ENCODE measurements at places on chromosomes 6 and 20.

DNA sequence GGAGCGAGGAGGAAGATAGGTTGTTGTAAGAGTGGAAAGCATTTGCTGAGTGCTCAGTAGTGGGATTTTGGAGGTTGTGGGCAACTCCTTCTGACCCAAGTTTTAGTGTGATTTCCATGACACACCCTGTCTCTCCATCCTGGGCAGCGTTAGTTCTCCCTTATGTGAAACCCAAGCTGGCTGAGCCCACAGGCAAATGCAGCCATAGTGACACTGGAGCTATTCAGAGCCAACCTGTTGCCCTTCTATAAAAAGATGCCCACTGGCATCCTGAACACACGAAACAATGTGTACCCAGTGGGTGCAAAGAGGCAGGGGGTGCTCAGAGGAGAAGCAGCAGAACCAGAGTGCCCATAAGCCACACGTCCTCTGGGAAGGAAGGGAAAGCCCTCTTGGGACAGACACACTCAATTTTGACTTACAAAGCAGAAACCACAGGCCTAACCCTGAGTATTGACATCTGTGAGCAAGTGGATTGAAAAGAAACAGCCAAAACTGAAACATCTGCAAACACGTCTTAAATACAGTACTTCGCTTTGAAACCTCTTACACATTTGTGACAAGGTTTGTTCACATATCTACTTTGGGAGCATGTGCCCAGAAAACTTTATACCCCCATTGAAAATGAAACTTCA is 54.6 kb downstream of the BPIFB1 start:
- no peak for DNase-seq

- no peak for DNase-seq
These were observed 55.7 kb upstream of the FERMT1 start for GRCh38 chr20:6178537-6178936.

GRCh38 chr20:16368645-16369292 is 204.5 kb downstream of the KIF16B start:
- DNase-seq, result no peak

- DNase-seq, result peak; percentile 62
These were observed 41.9 kb upstream of the PRSS16 start for GRCh38 chr6:27205375-27206278.

DNA sequence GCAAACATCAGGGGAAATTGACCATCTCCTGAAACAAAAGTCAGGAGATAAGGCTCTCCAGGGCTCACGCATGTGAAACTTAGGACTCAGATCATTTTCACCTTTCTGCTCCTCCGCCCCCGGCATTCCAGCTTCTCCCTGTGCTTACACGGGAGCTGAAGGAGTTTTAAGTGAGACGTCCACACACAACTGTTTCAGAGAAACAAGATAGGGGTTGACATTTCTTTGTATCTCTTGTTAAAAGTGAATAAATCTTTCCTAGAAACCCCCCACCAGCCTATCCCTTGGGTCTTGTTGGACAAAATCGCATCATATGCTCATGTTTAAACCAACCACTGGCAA is 46.1 kb downstream of the FAM50B start:
- no peak for DNase-seq

DNA sequence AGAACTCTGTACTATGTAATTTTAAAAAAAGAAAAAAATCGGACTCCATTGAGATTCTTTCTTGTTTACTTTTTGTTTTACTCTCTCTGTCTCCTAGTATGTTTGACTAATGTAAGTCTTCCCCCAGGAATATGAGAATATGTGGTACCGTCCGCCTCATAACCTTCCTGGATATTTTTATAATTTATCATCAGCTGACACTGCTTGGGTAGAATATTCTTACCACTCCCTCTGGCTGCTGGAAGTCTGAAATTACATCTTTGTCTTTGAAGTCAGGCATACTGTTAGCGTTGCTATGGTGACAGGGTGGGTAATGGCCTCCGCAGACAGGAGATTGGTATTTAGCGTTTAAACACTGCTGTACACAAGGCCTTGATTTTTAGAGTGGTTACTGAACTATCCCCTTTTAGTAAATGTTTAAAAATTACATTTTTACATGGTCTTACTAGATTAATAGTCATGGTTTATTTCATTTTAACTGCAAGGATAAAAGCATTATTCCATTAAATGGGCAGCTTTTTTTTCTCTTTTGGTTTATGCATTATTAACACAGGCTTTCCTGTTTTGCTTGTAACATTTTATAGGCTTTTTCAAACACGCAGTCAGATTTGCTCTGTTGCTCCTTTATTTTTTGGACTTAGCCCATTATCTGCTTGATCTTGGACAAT is 176.4 kb downstream of the ARID1B start:
- DNase-seq, result peak; percentile 91

GRCh38 chr20:5191829-5192569 is 65.2 kb downstream of the CDS2 start:
- peak; percentile 63 for DNase-seq

DNA sequence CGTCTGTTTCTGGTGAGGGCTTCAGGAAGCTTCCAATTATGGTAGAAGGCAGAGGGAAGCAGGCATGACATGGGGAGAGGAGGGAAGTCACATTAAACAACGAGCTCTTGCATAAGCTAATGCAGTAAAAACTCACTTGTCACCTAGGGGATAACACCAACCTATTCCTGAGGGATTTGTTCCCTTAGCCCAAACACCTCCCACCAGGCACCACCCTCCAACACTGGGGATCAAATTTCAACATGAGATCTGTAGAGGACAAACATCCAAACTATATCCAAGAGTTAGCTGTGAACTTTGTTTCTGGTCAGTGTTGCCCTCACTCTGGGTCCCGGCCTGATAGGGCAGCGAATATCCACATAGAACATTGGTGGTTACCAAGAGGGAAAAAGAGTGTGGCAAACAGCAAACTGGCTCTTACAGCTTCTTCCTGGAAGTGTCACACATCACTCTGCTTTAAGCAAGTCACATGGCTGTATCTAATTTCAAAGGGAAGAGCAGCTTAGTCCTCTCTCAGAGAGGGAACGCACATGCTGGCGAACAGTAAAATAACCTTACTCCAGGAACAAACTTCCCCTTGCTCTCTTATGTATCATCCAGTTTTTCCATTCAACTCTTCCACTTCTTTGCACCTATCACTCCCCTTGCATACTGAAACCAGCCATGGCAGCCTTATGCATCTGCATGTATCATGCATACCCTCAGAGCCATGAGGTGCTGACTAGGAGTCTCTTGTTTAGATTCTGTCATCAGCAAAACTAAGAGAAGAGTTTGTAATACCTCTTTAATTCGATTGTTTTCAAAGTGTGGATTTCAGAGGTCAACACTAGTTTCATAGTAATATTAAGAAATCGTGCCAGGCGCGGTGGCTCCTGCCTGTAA is 4.8 kb upstream of the MOCS1 start:
- DNase-seq, result no peak

- no peak for DNase-seq
These were observed 1.2 kb downstream of the FAM8A1 start for GRCh38 chr6:17601386-17601703.

DNA sequence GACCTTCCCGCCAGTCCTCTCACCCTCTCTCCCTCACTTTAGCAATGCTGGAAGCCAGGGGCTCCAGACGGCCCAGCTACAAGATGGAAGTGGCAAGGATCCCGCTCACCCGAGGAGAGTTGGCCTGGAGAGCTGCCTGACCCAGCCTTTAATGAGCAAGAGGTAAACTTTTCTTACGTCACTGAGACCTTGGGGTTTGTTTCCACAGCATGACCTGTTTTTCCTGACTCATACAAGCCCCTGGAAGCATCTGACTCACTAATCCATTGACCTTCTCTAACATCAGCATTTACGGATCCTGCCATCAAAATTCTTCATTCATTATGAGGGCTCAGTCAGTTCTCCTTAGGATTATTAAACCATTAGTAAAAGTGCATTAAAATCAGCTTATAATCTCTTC is 120.4 kb downstream of the MYLK4 start:
- DNase-seq, result peak; percentile 81

DNA sequence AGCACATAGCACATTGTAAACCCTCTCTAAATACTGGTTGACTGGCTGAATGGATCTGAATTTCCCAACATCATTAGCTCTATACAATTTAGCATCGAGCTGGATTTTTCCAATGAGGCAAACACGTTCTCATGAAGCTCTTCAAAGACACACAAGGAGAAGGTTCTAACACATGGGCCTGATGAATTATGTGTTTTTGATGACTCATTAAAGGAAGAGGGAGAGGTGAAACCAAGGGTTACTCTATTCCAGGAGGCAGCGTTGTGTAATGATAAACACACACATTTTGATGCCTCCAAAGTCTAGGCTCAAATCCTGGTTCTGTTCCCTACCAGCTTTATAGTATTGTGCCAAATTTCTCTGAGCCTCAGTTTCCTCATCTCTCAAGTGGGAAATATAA is 84.3 kb downstream of the PFDN4 start:
- no peak for DNase-seq
